NCI-H1930 (cell line): ENCODE measurements at places on chromosomes 7 and 10.

DNA sequence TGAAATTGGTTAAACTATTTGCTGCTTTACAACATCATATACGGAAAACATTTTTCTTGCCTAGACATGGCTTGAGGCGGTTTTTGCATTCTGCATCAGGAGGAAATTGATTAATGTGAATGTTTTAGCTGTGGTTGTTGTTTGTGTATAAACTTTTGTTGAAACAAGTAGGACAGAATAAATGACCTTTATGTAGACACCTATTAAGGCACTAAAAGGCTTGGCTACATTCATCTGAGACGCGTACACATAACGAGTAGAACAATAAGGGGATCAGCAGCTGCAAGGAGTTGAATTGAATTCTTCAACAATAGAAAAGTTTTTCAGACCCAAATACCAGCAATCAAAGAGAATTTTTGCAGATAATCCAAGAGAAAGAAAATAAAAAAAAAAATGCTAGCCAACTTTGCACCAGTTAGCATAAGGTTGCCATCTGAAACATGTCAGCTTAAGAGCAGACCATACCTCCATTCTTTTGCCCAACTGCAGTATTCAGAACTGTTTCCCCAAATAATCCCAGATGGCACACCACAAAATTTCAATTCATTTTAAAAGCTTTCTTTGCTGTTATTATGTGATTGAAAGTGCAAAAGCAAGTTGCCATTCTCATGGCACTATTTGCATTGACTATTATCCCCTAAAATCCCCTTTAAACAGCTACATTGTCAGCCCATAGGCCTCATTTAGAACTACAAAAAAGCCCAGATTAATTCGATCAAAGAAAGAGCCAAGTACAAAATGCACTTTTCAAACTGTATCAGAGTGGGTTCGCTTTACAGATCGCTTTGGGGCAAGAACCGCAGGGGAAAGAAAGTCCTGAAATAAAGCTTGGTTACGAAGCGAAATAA is 49.6 kb downstream of the GCC1 start:
- DNase-seq: no peak

- DNase-seq: no peak
Observed at GRCh38 chr7:75992083-75992755, 2.2 kb downstream of the TMEM120A start.

GRCh38 chr10:80144067-80144695 is 11.7 kb downstream of the PLAC9 start:
- DNase-seq: no peak

GRCh38 chr7:112120696-112121217 is 85.4 kb downstream of the DOCK4 start:
- DNase-seq: no peak

DNA sequence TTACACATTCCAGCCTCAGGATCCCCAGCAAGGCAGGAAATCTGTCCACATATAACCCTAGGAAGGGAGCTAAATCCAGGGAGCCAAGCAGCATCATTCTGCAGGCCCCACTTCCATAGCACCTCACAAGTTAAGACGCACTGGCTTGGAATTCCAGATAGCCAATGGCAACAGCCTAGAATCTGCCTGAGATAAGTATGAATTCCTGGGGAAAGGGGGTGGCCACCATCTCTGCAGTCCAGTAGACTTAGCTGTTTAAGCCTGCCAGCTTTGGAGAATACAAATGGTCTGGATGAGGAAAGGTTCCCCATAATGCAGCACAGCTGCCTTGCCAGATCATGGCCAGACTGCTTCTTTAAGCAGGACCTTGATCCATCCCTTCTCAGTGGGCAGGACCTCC is 179.4 kb upstream of the PRSS1 start:
- DNase-seq: no peak

DNA sequence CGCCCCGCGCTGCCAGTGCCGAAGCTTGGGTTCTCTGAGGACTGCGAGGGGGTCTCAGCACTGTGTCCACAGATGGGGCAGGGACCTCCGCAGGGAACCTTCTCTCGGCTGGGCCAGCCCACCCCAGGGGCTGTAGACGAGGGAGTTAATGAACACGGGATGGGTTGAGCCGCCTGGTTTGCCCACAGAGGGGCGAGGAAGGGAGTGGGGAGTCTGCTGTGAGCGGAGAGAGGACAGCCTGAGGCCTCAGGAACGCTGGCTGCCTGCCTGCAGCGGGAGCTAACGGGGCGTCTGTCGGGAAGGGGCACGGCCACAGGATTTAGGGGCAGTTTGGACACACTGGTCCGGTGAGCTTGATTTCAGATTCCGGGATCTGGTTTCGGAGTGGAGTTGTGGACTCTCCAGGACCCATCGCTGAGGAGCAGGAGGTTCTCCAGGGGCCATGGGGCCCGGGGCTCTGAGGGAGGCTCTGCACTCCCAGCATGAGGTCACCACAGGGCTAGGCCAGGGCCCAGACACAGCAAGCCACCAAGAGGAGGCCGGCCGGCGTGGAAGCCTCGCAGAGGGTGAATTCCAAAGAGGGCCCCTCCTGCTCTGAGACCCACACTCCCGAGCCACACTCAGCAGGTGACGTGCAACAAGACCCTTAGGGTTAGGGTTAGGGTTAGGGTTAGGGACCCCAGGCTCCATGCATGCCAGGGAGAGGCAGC is 19.0 kb upstream of the FAM20C start:
- DNase-seq: no peak

GRCh38 chr7:45156516-45157272 is 897 bp upstream of the RAMP3 start:
- DNase-seq: no peak

DNA sequence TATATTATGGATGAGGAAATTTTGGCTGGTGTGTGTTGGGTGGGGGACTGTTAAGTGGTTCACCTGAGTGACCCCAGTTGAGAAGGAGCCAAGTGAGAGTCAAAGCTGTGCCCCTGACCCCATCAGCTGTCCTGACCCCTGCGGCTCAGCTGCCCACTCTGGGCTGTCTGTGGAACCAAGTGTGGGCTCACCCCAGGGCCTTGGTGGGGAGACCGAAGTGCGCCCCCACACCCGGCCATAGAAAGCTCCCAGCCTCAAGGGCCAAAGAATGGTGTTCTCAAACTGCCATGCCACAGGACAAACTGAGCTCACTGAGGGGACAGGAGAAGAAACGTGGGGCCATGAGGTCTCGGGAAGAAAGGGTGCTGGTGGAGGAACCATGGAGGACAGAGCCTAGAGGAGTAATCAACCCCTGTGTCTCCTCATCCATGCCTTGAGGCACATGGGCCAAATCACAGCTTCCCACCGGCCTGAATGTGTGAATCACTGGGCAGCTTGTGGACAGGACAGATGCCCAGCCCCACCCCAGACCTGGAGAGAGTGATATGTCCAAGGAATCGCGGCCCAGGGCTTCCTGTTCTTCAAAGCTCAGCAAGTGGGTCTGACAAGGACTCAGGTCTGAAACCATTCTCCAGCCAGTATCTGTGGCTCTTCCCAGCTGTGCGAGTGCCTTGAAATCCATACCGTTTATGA is 86.2 kb upstream of the CACUL1 start:
- no peak for DNase-seq

DNA sequence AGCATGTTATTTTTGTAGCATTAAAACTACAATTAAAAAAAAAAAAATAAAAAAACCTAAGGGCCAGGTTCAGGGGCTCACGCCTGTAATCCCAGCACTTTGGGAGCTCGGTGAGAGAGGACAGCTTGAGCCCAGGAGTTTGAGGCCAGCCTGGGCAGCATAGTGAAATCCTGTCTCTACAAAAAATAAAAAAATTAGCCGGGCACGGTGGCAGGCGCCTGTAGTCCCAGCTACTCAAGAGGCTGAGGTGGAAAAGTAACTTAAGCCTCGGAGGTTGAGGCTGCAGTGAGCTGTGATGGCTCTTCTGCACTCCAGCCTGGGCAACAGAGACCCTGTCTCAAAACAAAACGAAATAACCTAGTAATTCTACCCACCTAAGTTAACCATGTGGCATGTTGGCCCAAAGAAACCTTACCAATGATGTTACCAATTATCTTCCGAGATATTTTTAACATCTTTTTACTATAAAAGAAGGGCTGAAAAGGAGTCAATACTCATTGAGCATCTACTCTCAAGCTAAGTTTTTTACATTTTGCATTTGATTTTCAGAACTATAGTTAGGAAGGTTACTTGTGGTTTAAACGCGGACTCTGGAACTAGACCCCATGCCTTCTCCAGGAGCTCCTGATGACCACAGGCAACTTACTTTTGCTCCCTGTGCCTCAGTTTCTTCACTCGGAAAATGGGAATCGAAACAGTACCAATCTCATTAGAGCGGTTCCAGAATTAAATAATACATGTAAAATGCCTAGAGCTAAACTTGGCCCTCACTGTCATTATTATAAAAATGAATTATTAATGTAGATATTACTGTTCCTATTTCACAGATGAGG is 1.4 kb downstream of the ITGB1 start:
- no peak for DNase-seq

GRCh38 chr7:127924874-127925273 is 106.4 kb downstream of the LRRC4 start:
- no peak for DNase-seq

DNA sequence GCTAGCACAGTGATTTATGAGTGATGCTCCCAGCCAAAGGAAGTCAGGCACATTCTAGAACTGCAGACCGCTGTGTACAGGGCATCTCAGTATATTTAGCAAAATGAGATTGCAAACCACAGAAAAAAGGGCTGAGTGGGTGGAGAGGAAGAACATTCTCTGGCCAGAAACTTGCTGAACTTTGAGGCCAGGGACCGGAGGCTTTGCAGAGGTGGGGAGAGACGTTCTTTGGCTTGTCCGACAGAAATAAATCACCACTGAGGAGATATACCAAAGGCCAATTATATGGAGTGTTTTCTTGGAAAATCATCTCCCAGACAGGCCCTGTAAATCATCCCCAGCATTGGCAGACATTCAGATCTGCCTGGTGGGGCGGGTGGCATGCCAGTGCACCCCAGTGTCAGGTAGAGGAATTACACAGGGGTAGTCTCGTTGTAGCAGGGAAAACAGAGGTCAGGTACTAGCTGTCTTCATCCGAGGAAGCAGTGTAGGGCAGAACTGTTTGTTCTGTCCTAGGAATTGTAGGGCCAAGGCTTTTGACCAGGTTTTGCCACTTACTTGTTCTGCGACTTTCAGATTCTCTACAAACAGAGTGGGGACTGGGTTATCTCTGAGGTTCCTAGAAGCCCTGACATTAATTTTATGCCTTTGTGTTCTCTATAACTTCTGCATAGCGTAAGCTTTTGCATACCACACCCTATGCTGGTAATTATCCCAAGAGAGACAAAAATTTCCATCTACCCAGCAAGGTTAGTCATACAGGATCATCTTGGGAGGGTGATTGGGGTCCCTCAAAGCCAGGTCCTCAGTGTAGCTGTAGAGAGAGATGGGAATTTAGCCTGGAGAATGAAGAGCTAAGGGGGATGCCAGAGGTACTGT is 655.6 kb downstream of the LRMDA start:
- DNase-seq: no peak

DNA sequence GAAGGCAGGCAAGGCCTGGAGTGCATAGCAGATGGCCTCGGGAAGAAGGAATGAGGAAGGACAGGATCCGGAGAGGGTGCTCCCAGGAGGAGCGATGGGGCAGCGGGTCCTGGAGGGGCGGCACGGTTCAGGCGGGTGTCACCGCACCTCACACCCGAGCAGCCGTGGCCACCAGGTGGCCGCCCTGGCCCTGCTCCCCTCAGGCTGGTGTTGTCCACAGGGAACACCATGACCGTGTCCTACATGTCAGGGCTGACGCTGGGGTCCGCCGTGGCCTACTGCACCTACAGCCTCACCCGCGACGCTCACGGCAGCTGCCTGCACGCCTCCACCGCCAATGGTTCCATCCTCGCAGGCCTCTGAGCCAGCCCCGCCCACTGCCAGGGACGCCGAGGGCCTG is 19.8 kb downstream of the SLC29A4 start:
- no peak for DNase-seq

GRCh38 chr10:110534571-110534970 is 32.9 kb upstream of the SMC3 start:
- DNase-seq: no peak

DNA sequence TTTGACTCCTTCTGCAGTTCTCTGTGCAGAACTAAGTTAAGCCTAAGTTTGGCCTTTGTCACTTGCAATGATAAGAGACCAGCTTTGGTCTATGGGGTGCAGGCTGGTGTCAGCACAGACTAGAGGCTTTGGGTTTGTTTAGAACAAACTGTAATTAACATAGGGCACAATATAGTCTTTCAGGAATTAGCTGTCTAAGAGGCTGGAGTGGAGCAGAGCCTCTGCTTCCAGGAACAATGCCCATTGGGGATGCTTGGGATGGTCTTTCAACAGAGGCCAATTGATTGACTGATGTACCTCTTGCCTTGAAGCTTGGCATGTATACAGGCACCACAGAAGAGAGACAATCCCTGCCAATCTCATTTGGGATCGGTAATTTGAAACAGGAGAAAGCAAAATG is 4.7 kb downstream of the SUFU start:
- no peak for DNase-seq

DNA sequence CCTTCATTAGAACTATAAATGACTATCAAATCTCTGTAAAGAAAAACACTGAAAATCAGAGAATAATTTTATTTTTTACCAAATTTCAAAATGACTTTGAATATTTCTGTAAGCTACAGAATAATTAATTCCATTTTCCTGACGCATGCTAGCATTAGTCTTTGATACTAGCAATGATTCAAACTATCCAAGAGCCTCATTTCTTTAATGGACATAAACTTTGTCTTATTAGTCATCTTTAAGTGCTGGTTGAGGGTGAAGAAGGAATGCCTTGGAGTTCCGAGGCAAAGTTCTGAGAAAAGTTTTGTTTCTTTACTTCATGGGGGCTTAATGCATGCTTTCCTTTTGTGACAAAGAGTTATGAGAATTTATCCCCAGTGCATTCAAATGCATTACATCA is 137.3 kb downstream of the AGMO start:
- DNase-seq: no peak

DNA sequence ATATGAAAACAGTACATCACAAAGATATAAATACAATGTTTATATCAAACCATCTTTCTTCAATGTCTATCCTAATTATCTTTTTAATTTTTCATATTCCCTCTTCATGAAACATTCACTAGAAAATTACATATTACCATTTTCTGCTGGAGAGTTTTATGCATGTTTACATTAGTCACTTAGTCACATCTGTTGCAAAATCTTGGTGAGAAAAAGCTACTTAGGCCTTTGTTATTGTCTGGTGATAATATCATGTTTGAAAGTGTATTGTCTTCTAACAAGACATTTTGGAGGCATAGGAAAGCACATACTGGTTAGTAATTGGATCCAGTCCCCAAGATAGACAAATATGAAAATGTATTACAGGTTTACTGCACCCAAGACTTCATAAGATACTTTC is 163.6 kb downstream of the GNAI1 start:
- DNase-seq: no peak

GRCh38 chr10:93376372-93377293 is 105.5 kb downstream of the MYOF start:
- DNase-seq: no peak

- DNase-seq: no peak
Observed at GRCh38 chr10:71307469-71308085, 11.5 kb upstream of the SLC29A3 start.
